Activated naive CD8-positive, alpha-beta T cell treated with anti-CD3 and anti-CD28 coated beads, Interleukin-2, amount 50 U/mL, for 16 hours (primary cell): ENCODE measurements at places on chromosomes 3 and 15.

DNA sequence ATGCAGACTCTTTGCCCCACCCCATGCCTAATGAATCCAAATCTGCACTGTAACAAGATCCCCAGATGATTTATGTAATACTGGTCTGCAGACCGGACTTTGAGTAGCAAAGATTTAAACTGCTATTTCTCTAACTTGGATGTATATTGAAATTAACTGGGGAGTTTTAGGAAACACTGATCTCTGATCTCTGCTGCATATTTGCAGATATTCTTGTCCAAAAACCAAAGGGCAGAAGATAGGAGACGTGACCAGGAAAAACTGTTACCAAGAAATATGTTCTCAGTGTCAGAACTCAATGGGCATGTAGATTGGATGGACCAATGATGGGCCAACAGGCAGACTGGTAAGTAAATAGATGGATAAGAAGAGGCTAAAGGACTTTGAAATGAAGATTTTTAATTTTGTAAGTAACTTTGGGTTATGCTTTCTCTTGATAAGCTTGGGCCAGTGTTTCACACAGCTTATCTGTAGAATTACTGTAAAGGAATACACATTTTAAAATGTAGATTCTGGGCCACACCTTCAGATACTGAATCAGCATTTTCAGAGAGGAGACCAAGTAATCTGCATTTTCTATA is 64.5 kb upstream of the TP63 start:
- DNase-seq, result no peak

GRCh38 chr15:101506491-101506890 is 17.0 kb upstream of the PCSK6 start:
- DNase-seq, result no peak

GRCh38 chr3:111476701-111477100 is 65.3 kb upstream of the CD96 start:
- no peak for DNase-seq

GRCh38 chr3:177932346-177932745 is 603.9 kb upstream of the KCNMB2 start:
- no peak for DNase-seq

DNA sequence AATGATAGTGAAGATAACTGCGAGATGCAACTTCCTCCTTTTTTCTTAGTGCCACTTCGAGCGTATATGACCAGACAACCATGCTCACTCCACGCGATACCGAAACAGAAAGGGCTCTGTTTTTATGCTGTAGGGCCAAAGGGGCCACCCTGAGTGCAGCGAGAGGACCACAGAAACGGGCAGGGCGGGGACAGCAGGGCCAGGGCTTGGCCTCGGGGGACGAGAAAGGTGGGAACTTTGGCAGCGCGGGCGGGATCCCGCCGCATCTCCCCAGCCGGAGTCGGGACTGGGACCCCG is 483 bp downstream of the VPS13C start:
- DNase-seq, result peak; percentile 26

DNA sequence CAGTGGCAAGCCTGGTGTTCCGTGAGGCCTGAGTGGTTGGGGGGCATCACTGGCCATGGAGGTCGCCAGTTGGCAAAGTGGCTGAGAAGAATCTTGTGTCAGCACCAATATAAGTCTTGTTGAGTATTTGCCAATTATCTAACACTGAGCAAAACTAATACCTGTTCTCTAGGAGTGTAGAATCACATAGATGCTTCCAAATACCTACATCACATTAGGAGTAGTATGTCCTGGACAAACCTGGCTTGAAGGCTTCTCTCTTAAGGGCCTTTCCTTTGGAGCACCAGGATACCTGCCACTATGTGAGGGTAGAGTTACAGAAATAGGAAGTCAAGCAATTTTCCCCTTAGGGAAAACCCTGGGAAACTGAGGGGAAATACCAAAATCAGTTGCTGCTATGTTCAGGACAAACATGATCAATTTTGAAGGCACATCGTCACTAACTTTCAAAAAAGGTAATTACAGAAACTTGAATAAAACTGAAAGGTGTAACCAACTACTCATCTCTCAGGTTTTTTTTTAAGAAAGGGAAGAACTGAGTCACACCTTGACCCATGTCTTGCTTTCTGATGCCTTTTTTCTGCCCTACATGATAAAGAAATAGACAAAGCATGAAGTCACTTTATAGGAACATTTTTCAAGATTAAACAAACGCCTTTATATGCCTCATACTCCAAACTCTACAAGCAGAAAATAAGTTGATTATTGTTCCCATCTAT is 100.4 kb downstream of the IMPG2 start:
- DNase-seq, result no peak

- no peak for DNase-seq
Observed at GRCh38 chr3:123790254-123791072, 93.7 kb downstream of the MYLK start.

DNA sequence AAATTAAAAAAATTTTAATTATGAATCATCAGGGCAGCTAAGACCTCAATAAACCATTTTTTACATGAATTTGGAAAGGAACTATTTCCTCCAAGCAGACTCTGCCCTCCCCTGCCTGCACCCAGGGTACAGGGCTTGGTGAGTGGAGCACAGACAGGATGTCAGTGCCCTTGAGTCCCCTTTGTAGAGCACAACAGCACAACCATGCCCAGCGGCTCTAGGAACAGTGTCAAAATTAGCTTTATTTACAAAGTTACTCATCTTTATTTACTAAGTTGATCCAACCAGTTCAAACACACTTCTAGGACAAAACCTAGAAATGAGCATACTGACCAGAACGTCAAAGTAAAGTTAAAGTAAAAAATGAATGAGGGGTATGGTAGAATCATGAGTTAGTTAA is 90.6 kb upstream of the TSC22D2 start:
- no peak for DNase-seq

- no peak for DNase-seq
Observed at GRCh38 chr3:185831195-185831594, 6.4 kb upstream of the IGF2BP2 start.

DNA sequence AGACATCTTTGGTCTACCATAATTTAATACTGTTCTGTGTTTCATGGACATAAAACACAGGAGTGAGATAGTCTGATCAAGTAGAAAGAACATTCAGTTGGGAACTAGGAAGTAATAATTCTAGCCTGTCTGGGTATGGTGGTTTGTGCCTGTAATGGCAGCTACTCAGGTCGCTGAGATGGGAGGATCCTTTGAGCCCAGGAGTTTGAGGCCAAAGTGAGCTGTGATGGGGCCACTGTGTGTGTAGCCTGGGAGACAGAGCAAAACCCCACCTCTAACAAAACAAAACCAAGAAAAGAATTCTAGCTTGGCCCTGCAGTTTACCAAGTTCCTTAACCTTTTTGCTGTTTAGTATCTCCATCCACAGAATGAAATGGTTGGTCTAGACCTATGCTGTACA is 36.8 kb downstream of the KAT2B start:
- DNase-seq, result no peak

- no peak for DNase-seq
Observed at GRCh38 chr3:113232342-113232741, 21.0 kb downstream of the BOC start.

DNA sequence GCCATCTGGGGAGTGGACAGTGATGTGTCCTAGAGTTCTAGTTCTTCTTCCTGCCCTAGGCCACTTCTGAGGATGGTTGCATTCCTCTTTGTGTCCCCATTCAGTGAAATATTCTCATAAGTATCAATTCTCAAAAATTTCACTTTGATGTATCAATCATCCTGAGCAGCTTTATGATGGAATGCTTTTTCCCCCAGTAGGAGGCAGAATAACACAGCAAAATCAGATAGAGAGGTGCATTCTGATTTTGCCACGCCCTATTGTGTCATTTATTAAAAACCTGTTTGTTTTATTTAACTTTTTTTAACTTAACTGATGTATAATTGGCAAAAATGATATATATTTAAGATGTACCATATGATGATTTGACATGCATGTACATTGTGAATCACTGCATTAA is 656.0 kb upstream of the GRM7 start:
- no peak for DNase-seq
